ENCODE measurements at places on chromosomes 6 and 20.

GRCh38 chr6:64330694-64331307, 695.2 kb downstream of the PHF3 start:
- peak; percentile 15 for DNase-seq

- DNase-seq: no peak
Measured at GRCh38 chr6:121597654-121598053, 162.2 kb downstream of the GJA1 start.

- DNase-seq: no peak
Measured at GRCh38 chr6:149320796-149321195, 3.3 kb downstream of the TAB2 start.

DNA sequence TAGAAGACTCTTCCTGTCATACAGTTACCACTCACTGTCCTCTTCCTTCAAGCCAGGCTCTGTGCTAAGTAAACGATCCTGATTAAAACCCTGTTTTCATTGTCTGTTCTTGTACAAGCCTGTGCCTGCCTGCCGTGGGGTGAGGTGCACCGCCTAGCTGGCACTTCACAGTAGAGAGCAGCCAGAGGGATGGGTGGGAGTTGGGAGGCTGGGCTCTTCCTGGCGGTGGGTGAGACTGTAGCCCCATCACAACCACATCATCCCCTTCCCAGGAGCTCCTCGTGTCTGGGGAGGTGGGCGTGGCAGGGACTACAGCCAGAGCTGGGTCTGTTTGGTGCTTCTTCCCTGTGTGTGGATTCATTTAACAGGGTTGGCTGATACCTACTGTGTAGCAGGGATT, 382.0 kb downstream of the TAF4 start:
- DNase-seq: no peak

- no peak for DNase-seq
Measured at GRCh38 chr20:46056970-46057855, 28.2 kb downstream of the SLC12A5 start.

DNA sequence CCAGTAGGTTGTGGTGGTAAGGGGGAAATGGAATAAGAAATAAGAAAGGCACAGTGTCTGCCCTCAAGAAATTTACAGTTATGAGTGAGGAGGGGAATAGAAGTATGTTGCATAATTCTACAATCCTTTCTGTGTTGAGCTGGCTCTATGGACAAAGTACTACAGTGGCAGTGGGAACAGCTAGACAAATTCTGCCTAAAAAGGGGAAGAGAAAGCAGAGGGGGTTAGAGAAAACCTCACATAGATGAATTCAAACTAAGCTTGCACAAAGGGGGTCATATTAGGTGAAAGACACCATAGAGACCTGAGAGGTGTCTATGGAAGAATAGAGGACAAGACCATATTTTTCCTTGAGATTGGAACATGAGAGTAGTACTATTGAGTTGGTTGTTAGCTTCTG, 146.9 kb upstream of the VGLL2 start:
- no peak for DNase-seq

DNA sequence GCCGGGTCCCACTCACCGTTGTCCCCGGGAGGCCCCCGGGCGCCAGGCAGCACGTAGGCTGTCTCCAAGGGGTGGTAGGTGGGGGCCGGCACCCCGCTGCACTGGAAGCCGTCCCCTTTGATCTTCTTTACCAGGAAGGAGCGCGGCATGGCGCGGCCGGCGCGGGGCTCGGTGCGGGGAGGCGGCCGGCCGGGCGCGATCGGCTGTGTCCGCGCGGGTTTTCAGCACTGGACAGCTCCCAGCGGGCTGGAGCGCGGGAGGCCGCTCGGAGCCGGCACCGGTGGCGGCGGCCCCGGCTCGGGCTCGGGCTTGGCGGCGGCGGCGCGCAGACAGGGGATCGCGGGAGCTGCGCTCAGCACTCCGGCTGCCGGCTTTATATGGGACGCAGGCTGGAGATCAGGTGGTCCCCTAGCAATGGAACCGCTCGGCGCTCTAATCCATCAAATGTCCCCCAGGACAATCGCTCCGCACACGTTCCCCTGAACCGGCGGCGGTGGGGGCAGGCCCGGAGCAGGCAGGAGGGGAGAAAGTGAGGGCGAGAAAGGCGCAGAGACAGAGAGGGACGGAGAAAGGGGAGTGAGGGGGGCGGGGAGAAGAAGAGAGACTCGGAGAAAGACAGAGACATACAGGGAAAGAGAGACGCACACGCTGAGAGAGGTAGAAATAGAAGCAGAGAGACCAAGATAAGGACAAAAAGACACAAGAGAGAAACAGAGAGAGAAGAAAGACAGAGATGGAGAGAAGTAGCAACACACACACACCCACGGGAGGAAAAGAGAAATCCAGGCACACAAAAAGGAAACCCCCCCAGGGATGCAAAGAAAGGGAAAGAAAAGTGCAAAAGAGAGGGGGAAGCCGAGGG, at the start of gene SCRT2:
SCRT2 (minus strand) TSS at position 350 of the 862 bp plus-strand sequence; CDS start at position 149, 201 bp downstream.
- DNase-seq: peak; percentile 61

DNA sequence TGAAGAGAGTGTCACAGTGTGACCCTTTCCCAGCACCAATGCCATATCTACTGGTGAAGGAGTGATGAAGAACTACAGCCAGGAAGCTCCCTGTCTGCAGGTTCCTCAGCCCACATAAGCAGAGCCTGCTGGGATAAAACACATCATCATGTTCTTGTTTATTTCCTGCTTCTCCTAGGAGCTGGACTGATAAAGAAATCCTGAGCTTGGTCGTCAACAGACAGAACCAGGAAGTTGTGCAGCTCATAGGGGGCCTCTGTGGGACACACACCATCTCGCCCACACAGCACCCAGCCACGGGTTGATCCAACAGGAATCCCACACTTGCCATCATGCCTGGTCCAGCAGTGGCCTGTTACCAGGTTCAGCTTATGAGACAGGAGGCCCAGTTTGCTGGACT, 2.8 kb upstream of the CSTL1 start:
- no peak for DNase-seq
